Muscle of arm (tissue), 14 donors: ENCODE measurements at places on chromosomes 5 and 9. TPM values are rescaled to one million over a fixed set of nuclear protein-coding genes. Genes with fewer than 3 reads are reported as not detected.

PCDHGA1 gene
- polyA plus RNA-seq = 0.49 TPM

DNA sequence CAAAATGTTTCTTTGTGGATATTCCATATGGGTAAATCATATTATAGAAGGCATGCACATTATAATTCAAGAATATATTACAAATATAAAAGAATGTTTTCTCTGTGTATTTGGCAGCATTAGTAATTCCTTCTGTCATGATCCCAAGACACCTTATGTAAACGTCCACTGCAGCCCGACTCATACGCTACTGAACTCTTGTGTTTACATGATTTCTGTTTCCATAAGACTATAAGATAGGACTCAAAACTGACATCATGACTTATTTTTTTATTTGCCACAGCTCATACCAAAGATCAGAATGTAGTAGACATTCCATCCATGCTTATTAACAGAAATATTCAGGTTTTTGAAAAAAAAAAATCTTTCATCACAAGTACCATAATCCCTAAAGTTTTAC is 234.1 kb downstream of the AP3B1 start:
- peak; percentile 3 for DNase-seq

PDE8B gene
- polyA plus RNA-seq = 3.3 TPM

- DNase-seq = no peak
Observed at GRCh38 chr5:1336106-1336561, 8.8 kb downstream of the CLPTM1L start.

PPP2R2B gene
- 2.1 TPM for polyA plus RNA-seq

TMEM252 gene
- 1.3 TPM for polyA plus RNA-seq

GRCh38 chr5:17174965-17175364 is 42.5 kb upstream of the BASP1 start:
- peak; percentile 56 for DNase-seq

DNA sequence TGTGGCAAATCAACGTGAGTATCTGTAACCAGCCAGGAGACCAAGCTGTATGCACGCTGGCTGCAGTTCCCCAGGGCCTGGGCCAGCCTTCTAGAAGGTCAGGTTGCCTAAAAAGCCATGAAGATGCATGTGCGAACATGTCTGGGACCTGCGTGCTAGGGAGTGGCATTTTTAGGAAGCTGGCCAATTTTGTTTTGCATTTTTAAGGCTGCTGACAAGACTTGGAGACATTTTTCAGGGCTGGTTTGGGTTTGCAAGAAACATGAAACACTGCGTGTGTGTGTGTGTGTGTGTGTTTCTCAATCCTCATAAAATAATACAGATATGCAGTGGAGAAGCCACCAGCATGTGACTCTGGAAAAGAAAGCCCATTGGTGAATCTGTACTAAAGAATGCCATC is 5.1 kb downstream of the TGFBI start:
- no peak for DNase-seq

GRCh38 chr5:10295619-10296326 is 11.9 kb downstream of the CMBL start:
- DNase-seq = no peak

CNTNAP3 gene
- polyA plus RNA-seq = 1.7 TPM

GRCh38 chr5:118657576-118657975 is 330.8 kb downstream of the DTWD2 start:
- DNase-seq = no peak
